ENCODE measurements at places on chromosomes 13 and 19.

DNA sequence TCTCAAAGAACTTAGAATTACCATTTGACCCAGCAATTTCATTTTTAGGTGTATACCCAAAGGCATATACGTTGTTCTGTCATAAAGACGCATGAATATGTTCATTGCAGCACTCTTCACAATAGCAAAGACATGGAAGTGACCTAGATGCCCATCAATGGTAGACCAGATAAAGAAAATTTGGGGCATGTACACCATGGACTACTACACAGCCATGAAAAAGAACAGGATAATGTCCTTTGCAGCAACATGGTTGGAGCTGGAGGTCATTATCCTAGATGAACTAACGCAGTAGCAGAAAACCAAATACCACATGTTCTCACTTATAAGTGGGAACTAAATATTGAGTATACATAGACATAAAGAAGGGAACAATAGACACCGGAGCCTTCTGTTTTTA is 20.7 kb downstream of the PAN3 start:
- no peak for DNase-seq

GRCh38 chr19:46056536-46056935 is 15.7 kb upstream of the IGFL4 start:
- no peak for DNase-seq

DNA sequence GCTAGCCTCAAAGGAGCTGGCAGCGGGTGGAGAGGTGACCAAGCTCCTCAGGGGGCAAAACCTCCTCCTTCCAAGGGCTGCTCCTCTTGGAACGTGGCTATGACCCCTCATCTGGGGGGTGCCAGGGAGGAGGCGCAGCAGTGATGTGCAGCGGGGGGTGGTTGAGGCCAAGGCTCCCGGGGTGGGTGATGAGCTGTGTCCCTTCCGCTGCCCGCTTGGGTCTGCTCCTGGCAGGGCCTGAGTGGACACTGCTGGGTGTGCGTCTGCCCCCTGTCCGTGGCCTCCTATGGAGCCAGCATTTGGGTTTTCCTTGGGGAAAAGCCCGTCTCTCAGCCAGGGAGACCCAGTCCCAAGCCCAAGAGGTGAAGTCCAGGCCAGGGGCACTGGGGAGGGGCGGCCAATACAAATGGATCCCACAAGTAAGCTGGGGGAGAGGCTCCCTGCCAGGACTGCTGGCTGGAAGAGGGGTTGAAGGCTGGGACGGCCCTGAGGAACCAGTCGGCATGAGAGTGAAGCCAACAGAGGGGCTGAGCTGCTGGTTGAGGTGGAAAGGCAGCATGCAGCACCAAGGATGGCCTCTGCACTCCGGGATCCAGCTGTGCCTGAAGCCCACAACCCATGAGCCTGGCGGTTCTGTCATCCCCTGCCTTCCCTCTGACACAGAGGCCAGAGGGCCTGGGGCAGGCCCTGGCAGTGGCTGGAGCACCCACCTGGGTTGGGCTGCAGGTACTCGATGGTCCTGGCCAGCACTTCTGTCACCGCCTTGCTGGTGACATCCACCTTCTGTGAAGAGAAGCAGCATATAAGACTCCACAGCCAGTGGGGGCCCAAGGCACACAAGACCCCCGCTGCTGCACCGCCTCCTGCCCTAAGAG is 22.7 kb downstream of the MPND start:
- DNase-seq: no peak

DNA sequence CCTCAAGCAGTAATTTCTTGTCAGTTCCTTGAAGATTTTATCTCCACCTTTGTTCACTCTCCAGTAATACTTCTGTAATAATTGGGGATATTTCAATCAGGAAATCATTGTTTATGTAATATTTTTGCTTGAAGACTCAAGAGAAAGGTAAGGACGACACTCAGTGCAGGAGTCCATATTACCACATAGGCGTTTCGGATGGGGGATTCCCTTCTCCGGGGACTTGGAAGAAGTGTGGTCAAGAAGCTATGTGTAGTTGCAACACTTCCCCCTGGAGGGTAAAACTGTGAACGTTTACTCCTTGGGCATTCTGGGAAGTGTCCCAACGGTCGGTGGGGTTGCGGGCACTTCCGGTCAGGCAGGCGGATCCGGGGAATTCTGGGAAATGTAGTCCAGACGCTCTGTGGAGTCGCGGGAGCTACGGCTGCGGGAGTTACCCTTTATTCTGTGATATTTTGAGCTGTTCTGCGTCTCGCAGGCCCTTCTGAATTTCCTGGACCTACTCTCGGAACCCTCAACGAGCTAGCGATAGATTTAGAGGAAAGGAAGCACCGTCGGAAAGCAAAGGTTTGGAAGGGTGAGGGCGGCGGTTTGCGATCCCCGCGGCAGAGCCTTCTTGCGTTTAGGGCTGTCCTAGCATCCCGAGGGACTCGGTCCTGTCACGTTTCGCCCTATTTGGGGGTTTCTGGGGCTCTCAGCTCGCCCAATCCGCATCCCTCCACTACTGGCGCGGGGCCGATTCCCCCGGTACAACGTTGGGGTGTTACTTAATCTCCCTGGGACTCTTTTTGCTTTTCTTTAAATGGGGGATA is at the start of gene ZNF221:
TSS of gene ZNF221 (plus strand) at position 395 of the 812 bp plus-strand sequence. CDS start 11,499 bp downstream, outside the sequence.
- DNase-seq: no peak

DNA sequence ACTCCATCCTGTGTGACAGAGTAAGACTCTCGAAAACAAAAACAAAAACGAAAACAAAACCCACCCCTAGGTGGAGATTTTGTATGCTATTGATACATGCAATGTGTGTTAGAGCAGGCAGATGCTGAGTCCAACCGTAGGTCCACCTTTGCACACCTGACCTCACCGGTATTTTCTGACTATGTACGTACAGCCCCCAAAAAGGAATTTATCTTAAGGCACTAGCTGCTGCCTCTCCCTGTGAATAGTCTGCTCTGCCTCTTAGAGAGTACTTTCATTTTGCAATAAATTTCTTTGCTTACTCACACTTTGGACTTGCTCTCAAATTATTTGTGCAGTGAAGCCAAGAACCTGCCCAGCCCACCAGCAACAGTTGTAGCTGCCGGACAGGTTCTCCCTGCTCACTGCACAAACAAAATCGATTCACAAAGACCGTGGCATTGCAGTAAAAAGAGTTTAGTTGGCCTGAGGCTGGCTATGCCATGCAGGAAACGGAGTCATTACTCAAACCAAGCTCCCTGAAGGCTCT is 8.2 kb upstream of the ZNF77 start:
- no peak for DNase-seq

- DNase-seq: no peak
Measured at GRCh38 chr13:51687947-51688714, 103.9 kb downstream of the WDFY2 start.

- no peak for DNase-seq
Measured at GRCh38 chr13:55999709-56000108, 1141.0 kb upstream of the PRR20A start.

GRCh38 chr13:32659736-32660135 is 73.5 kb downstream of the PDS5B start:
- no peak for DNase-seq

DNA sequence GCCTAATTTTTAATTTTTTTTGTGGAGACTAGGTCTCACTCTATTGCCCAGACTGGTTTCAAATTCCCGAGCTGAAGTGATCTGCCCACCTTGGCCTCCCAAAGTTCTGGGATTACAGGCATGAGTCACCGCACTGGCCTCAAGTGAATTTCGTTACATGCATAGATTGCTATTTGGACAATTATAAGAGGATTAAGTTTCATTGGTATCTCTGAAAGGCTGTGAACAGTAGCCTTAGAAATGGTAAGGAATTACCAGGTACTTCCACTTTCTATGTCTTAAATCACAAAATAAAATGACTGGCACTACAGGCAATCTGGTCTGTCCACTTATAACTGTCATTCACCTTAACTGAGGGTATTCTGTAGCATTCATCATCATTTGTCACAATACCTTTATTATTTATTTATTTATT is 2.9 kb upstream of the CCDC9 start:
- DNase-seq: no peak

GRCh38 chr19:17125062-17125727 is 49.6 kb downstream of the MYO9B start:
- peak; percentile 21 for DNase-seq

All from activated CD8-positive, alpha-beta memory T cell treated with anti-CD3 and anti-CD28 coated beads for 1 hour (primary cell).